Osteoblast (primary cell): ENCODE measurements at places on chromosomes 4 and X. TPM values are rescaled to one million over a fixed set of nuclear protein-coding genes. Genes with fewer than 3 reads are reported as not detected.

Gene CCKAR
- 0.59 and 2.5 TPM in 2 replicates for total RNA-seq

Gene ZFX
- 50.7 and 74.6 TPM in 2 replicates for total RNA-seq

Gene MSMO1
- 238 and 290 TPM in 2 replicates for total RNA-seq

Gene MAGEC3
- not detected in 2 replicates for total RNA-seq

Gene NAT8L
- total RNA-seq = under 0.01 TPM in 2 replicates

Gene POU3F4
- not detected in 2 replicates for total RNA-seq

Gene PTTG2
- total RNA-seq = not detected in 2 replicates

Gene RIBC1
- 0.29 and 0.72 TPM in 2 replicates for total RNA-seq

DNA sequence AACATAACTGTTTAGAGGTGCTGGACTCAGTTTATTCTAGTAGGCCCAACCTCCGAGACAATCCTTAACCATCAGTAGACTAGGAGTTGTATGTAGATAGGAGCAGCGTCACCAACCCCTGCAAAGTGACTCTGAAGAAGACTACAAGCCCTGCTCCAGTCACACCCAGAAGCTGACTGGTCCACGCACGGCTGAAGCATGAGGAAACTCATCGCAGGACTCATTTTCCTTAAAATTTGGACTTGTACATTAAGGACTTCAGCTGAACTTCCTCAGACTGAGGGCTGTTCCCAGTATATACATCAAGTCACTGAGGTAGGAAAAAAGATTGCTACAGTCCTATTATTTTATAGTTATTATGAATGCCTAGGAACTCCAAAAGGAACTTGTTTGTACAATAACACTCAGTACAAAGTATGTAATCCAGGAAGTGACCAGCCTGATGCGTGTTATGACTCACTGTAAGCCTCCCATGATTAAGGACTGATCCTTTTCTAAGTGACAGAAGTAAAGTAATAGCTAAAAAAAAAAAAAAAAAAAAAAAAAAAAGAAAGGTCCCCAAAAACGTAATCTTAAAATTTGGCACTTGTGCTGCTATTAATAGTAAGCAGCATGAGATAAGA, 41.6 kb upstream of the UGT2B7 start:
- H3K4me1 ChIP-seq = peaks cover 2% of the 10 kb centered on the region
- no peaks in the 10 kb centered on the region for H3K27me3 ChIP-seq
- H3K36me3 ChIP-seq = no peaks in the 10 kb centered on the region
- no peak overlapping the region for H3K4me3 ChIP-seq
- peak overlapping the region; percentile 40 for H3K27ac ChIP-seq
- no peak for DNase-seq

GRCh38 chr4:86326400-86326799, 33.5 kb downstream of the MAPK10 start:
- H3K4me1 ChIP-seq = no peaks in the 10 kb centered on the region
- H3K4me3 ChIP-seq = no peak overlapping the region
- H3K27ac ChIP-seq = no peak overlapping the region
- DNase-seq = no peak
- no peaks in the 10 kb centered on the region for H3K36me3 ChIP-seq

DNA sequence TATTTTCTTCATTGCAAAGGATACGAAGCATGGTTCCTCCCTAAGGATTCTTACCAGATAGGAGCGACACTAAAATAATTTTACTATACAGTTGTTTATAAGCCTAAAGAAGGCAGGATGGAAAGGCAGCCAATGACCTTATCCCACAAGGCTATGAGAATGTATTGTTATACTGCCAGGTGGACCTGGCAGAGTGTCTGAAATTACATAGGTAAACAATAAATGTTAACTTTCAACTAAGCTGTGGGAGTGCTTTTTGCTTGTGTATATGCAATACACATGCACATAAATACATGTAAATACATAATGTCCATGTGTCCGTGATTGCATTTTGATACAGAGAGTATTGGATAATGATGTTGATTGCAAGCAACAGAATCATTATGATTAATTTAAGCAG, 850.6 kb downstream of the CENPC start:
- H3K27me3 ChIP-seq = no peaks in the 10 kb centered on the region
- no peaks in the 10 kb centered on the region for H3K36me3 ChIP-seq
- H3K4me1 ChIP-seq = peaks cover 9% of the 10 kb centered on the region
- DNase-seq = no peak

DNA sequence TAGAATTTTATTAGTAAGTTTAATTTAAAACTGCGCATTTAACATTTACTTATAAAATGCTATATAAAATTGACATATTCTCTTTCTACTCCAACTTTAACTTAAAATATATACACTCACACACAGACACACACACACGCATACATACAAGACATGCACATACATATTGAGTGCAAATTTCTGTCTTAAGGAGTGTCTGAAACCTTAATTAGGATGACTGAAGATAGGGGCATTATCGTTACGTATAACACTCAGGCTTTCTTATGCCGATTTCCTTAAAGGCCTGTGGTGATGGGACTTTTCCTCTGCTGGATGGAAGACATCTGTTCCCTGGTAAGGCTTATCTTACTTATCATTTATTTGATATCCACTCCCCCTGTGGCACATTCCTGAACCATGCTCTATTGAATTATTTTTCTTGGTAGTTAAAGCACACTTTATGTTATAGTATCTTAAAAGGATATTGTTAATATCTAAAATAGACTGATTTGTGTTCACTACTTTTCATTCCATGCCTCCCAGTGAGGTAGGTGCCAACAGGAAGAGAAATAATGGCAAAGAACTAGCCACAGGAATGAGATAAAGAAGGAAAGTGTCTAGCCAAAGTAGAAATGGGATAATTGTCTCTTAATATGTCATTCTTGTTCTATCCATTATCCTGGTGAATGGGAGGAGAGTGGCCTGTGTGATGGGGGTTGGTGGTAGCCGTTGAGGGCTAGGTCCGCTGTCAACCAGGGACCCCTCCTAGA, 92.9 kb upstream of the GPRIN3 start:
- DNase-seq = no peak
- H3K4me3 ChIP-seq = no peak overlapping the region
- H3K36me3 ChIP-seq = no peaks in the 10 kb centered on the region
- H3K27ac ChIP-seq = no peak overlapping the region
- no peaks in the 10 kb centered on the region for H3K27me3 ChIP-seq

DNA sequence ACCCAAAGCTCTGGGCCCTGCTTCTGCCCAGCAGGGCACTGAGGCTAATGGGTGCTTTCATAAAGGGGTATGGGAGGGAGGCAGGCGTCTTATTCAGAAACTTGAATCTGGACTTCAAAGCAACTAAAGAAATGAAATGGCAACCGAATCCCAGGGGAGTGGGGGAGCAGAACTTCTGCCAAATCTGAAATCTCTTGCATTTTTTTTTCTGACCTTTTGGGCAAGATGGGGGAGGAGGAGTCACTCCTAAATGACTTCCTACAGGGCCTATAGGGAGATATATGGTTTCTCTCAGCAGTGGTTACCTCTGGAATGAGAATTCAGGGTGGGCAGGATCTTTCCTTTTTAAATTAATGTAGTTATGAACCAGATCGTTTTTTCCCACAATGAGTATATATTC, 30.6 kb upstream of the KIAA1210 start:
- H3K36me3 ChIP-seq = no peaks in the 10 kb centered on the region
- peak; percentile 43 for DNase-seq
- no peaks in the 10 kb centered on the region for H3K27me3 ChIP-seq
- peaks cover 13% of the 10 kb centered on the region for H3K4me1 ChIP-seq

DNA sequence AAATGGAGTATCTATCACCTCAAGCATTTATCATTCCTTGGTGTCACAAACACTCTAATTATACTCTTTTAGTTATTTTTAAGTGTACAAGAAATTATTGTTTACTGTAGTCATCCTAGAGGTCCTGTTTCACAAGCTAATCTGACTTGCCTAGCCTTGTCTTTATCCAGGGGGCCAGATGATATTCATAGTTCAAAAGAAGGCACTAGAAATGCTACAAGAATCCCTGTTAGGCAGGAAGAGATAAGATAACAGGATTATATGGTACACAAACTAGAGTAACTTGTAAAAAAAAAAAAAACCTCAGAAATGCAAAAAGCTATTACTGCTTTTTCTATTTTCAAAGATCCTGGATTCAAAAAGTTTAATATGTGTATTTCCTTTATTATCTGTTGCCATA, 95.8 kb downstream of the MBNL3 start:
- no peak for DNase-seq
- H3K27ac ChIP-seq = no peak overlapping the region
- H3K4me3 ChIP-seq = no peak overlapping the region
- H3K36me3 ChIP-seq = no peaks in the 10 kb centered on the region
- H3K4me1 ChIP-seq = no peaks in the 10 kb centered on the region

DNA sequence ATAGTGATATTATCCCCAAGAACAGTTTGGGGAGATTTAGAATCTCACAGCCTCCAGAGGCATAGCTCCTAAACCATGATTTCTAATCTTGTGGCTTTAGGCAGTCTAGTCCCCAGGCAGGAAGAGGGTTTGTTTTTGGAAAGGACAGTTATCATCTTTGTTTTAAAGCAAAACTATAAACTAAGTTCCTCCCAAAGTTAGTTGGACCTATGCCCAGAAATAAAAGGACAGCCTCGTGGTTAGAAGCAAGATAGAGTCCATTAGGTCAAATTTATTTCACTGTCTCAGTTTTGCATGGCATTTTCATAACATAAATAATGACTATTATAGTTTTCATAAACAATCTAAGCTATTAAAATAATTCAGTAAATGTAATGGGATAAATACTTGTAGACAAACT, 120.5 kb downstream of the MAGEC2 start:
- no peak for DNase-seq
- no peaks in the 10 kb centered on the region for H3K36me3 ChIP-seq
- H3K27ac ChIP-seq = no peak overlapping the region
- no peaks in the 10 kb centered on the region for H3K27me3 ChIP-seq
- no peak overlapping the region for H3K4me3 ChIP-seq
- no peaks in the 10 kb centered on the region for H3K4me1 ChIP-seq

DNA sequence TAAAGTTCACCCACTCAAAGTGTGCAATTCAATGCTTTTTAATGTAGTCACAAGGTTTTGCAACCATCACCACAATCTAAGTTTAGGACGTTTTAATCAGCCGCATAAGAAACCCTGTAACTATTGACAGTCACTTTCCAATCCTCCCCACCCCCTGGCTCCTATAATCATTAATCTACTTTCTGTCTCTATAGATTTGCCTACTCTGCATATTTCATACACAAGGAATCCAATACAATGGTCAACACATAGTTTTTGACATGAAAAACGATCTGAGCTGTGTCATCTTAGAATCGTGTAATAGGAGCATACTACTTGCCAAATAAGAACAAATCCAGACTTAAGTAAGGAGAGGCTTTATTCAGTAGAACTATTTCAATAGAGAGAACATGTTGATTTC, 47.6 kb downstream of the ANXA3 start:
- no peak for DNase-seq
- no peaks in the 10 kb centered on the region for H3K4me1 ChIP-seq

GRCh38 chrX:118975831-118976598, 1.6 kb downstream of the LONRF3 start:
- DNase-seq = peak; percentile 78
- peak overlapping the region; percentile 55 for H3K4me3 ChIP-seq
- H3K27me3 ChIP-seq = peaks cover 43% of the 10 kb centered on the region
- H3K36me3 ChIP-seq = no peaks in the 10 kb centered on the region

DNA sequence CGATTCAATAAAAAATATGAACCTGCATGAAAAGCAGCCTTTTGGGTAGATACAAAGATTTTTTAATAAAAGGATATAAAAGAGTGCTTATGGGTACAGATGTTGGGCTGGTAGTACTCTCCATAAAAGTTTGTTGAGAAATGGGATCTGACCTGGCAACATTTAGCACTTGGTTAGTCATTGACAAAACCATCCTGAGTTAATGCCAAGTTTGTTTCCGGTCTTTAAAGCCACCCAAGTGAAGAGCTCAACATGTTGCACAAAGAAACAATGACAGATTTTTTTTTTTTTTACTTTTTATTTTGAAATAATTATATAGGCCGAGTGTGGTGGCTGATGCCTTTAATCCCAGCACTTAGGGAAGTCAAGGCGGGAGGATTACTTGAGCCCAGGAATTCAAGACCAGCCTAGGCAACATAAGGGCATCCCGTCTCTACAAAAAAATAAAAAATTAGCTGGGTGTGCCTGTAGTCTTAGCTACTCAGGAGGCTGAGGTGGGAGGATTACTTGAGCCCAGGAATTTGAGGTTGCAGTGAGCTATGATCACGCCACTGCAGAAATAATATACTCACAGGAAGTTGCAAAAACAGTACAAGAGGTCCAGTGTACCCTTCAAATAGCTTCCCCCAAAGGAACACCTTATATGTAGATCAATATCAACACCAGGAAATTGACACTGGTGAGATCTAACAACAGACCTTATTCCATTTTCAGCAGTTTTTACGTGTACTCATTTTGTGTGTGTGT, 16.6 kb downstream of the CHST7 start:
- peak overlapping the region; percentile 50 for H3K27ac ChIP-seq
- no peaks in the 10 kb centered on the region for H3K27me3 ChIP-seq
- no peak for DNase-seq
- H3K4me1 ChIP-seq = peaks cover 31% of the 10 kb centered on the region
- H3K36me3 ChIP-seq = no peaks in the 10 kb centered on the region

DNA sequence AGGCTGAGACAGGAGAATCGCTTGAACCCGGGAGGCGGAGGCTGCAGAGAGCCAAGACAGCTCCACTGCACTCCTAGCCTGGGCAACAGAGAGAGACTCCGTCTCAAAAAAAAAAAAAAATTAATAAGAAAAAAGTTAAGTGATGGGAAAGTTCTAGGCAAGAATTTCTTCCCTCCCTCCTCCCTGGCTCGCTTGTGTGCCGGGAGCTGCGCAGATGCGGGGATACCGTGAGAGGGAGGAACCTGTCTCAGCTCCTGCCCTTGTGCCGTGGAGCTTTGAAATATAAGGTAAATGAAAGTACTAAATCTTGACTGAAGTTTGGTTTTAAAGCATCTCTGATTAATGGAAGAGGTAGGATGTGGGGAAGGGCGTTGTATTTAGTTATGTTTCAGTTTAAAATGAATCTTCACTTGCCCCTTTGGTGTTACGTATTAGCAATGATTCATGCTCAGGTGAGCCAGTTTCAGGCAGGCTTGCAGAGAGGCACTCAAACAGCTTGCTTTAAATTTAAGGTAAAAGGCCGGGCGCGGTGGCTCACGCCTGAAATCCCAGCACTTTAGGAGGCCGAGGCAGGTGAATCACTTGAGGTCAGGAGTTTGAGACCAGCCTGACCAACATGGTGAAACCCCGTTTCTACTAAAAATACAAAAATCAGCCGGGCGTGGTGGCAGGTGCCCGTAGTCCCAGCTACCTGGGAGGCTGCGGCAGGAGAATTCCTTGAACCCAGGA, 1.4 kb upstream of the UFSP2 start:
- H3K36me3 ChIP-seq = no peaks in the 10 kb centered on the region
- H3K27me3 ChIP-seq = no peaks in the 10 kb centered on the region
- DNase-seq = no peak

- H3K27me3 ChIP-seq = no peaks in the 10 kb centered on the region
- peak; percentile 92 for DNase-seq
- peak overlapping the region; percentile 87 for H3K27ac ChIP-seq
- H3K4me1 ChIP-seq = peaks cover 35% of the 10 kb centered on the region
- H3K4me3 ChIP-seq = peak overlapping the region; percentile 7
These were observed 60.2 kb upstream of the CBR4 start for GRCh38 chr4:169070071-169070894.

DNA sequence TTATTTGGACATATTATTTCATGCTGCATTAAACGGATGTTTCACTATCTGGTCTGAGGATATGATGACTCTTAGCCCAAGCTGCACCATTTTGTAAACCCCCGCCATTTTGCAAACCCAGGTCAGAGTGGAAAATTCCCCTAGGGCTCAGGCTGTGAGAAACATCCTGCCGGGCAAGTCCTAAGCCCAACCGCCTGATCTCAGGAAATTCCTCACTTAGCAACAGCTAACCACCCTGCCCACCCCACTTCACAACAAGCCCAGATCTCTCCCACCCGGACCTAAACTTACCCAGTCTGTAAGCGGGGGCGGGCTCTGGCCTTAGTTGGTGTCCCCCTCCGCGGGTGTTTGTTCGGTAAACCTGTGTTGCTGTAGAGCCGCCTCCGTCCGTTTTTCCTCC, 2747.1 kb downstream of the PCDH7 start:
- no peak overlapping the region for H3K27ac ChIP-seq
- H3K36me3 ChIP-seq = no peaks in the 10 kb centered on the region
- H3K27me3 ChIP-seq = no peaks in the 10 kb centered on the region
- H3K4me1 ChIP-seq = no peaks in the 10 kb centered on the region
- no peak overlapping the region for H3K4me3 ChIP-seq
